Retina (tissue), 1 donor: ENCODE measurements at places on chromosomes 4 and X.

GRCh38 chr4:177239477-177239876, 70.2 kb upstream of the NEIL3 start:
- no peak for DNase-seq

DNA sequence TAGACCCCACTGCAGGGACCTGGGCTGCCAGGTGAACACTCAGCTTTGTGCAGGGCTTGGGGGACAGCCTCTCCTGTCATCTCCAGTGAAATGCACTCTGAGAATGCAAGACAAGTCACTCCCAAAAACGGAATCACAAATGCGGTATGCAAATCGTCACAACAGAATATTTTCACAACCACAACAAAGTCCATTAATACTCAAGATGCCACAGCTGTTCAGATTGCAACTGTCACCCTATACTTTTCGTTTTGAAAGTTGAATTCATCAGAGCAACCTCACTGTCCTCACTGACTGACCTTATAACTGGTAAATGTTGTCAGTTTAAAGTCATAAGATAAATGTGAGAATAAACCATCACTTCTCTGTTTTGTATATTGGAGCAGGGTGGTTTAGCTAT, 16.6 kb downstream of the JAKMIP1 start:
- DNase-seq: no peak

GRCh38 chr4:163556650-163557391, 62.3 kb downstream of the TMA16 start:
- no peak for DNase-seq

DNA sequence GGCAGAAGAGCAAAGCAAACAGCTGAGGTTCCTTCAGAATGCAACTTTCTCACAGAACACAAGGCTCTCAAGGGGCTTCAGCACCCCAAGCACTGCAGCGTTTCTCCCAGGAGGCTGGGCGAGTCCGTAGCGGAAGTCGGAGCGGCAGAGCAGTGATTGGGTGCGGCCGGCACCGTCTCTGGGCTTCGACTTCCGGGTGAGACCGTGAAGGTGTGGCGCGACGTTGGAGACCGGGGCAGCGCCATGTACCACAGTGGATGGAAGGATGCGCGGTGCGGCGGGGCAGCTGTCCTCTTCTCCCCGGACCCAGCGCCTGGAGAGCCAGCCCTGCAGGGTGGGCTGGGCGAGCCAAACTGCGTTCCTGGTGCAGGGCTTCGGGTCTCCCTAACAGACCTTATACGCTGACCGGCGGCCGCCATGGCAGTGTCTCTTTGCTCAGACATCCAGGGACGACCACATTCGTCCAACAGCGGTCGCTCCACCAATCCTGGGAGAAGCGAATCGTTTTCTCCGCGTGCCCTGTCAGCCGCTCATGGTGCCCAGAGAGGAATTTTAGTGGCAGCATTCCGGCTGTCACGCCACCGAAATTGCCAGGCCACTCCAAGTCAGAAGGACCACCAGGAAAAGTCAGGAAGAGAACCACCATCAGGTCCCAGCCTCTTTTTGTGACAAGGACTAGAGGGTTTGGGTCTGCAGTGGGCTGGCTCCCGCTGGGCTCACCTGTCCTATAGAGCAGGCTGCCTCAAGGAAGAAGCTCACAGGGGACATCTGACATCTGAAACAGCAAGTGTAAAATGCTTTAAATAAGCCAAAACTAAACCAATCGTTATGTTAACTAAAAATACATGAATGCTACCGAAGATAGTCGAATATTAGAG, 20.5 kb downstream of the TRIM61 start:
- DNase-seq: peak; percentile 93

GRCh38 chr4:149735796-149736195, 79.8 kb downstream of the IQCM start:
- no peak for DNase-seq
